Renal cortical epithelial cell (primary cell): ENCODE measurements at places on chromosomes 5 and 9.

GRCh38 chr5:79133657-79134451 lies 22.2 kb downstream of the BHMT start:
- peak; percentile 91 for DNase-seq

DNA sequence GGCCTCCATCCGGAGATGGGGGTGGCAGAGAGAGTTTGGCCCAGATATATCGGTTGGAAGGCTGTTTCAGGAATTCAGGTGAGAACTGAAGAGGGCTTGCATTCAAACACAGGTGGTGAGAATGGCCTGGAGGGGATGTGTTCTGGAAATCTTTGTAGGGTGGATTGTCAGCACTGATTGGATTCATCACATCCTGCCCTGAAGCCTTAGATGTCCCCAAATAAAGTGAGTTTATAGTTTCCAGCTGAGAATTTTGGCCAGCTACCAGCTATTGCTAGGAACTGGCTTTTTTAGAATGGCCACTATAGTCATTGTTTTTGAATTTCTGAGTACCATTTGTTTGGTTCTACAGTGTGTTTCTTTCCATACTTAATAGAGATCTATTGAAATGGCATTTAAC lies 46.1 kb upstream of the ANKH start:
- DNase-seq: no peak

DNA sequence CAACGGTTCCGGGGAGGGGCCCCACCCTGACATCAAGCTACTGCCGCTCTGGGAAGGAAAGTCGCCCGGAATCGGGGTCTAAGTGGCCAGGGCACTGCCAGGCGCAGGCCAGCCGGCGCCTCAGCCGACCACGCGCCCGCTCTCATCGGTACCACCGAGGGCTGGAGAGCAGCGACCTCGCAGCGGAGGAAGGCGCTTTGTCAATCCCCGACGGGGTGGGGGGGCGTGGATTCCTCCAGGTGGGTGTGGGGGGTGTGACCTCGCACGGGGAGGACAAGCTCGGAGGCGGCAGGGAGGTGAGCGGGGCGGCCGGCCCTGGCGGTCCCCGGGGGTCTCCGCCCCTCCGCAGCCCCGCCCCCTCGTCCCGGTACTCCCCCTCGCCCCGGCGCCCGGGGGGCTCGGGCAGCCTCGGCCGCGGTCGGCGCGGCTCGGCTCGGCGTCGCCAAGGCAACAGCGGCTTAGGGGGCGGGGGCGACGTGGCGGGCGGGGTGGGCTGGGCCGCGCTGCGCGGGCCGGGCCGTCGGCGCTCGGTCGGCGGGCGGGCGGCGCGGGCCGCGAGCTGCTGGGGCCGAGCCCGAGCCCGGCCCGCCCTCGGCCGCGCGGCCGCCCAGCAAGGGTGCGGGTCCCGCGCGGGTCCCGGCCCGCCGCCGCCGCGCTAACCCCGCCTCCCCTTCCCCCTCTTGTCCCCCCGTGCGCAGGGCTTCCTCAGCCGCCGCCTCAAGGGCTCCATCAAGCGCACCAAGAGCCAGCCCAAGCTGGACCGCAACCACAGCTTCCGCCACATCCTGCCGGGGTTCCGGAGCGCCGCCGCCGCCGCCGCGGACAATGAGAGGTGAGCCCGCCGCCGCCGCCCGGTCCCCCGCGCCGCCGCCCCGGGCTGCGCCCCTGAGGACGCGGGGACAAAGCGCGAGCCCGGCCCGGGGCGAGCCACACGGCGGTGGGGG lies 47.5 kb downstream of the DAB2IP start:
- no peak for DNase-seq

DNA sequence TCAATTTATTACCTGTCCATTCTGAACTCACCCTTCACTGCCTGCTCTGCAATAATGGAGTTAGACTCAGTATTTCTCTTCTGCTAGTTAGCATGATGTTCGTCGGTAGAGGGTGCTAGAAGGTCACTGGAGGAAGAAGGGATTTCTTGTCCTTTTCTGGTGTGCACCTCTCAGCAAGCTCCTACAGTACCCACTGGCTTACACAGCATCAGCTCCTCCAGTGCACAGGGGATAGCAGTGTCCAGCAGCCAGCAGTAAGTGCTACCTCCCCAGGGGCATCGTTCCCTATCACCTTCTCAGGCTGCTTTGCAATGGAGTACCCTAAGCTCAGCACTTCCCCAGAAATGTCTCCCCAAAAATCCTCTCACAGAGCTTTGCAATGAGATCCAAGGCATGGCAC lies 45.9 kb upstream of the APC start:
- DNase-seq: no peak

- no peak for DNase-seq
Observed at GRCh38 chr5:127400539-127400938, 109.9 kb downstream of the MEGF10 start.

DNA sequence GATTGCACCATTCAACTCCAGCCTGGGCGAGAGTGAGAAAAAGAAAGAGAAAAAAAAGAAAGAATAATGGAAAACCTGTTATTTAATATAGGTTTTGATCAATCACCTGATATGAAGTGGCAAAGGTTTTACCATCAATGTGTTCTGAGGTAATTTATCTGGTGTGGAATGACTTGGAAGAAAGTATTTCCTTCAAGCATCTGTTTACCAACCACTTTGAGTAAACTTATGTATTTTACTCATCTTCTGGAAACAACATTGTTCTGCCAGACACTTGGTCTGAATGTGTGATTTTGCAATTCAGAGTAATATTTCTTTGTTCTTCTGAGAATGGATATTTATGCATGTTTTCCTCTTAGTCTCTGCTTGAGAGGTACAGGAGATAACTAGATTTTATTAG lies 24.3 kb downstream of the KIF2A start:
- no peak for DNase-seq

DNA sequence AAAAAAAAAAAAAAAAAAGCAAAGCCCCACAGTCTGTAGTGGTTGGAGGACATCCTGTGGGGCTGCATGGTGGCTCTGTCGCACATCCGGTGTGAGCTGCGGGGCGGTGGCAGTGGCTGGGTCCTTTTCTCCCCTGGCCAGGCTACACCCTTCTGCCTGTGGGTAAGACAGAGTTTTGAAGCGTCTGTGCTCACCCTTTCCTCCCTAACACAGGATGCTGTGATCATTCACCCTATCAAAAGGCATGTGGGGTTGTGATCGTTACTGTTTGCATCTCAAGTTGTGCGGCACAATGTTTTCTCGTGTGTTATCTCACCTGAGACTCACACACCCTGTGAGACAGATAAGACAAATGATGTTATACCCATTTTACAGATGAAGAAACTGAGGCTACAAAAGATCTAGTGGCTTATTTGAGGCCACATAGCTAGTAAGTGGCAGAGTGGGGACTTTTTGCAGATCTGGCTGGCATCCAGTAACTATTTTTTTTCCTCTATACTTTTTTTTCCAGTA lies 17.5 kb downstream of the IRF1 start:
- DNase-seq: no peak

GRCh38 chr5:169705322-169705721 lies 68.2 kb downstream of the DOCK2 start:
- DNase-seq: no peak

- no peak for DNase-seq
Observed at GRCh38 chr5:77741608-77742007, 34.5 kb downstream of the TBCA start.

DNA sequence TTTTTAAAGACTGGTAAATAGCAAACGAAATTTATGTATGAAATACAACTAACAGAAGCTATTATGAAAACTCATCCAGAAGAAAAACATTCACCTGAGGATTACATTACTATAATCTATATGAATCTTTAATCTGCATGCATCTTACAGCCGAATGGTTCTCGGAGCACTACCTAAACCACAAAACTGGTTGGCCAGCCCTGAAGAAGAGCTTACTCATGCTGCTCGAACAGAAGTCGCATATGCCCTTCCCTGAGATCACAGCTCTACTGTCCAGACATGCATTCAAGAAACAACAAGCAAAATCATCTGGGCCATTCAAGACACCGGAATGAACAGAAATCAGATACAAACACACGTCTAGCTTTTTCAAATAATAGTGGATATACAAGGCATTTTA lies 931.0 kb upstream of the DMAC1 start:
- no peak for DNase-seq

GRCh38 chr5:174065528-174066197 lies 20.2 kb downstream of the NSG2 start:
- no peak for DNase-seq

GRCh38 chr5:95565280-95565920 lies 10.5 kb downstream of the ARSK start:
- peak; percentile 71 for DNase-seq

GRCh38 chr5:30505014-30505886 lies 688.2 kb upstream of the CDH6 start:
- peak; percentile 94 for DNase-seq

DNA sequence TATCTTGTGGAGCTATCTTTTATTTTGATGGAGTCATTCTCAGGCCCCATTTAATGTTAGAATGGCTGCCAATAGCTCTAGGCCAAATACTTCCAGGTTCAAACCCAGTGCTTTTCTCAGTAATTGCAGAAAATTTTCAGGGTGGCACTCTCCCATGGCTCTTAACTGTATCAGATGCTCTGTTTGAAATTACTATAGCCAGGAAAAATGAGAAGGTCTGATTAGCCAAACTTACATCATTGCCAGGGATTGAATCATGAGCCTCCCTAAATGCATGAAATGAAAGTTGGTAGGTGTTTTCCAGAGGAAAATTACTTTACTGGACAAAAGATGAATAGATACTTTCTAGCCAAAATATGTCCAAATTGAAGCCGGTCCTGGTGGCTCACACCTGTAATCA lies 404.8 kb downstream of the MAT2B start:
- DNase-seq: no peak
